ENCODE measurements at places on chromosomes 5 and 9. TPM values are rescaled to one million over a fixed set of nuclear protein-coding genes. Genes with fewer than 3 reads are reported as not detected.

DNA sequence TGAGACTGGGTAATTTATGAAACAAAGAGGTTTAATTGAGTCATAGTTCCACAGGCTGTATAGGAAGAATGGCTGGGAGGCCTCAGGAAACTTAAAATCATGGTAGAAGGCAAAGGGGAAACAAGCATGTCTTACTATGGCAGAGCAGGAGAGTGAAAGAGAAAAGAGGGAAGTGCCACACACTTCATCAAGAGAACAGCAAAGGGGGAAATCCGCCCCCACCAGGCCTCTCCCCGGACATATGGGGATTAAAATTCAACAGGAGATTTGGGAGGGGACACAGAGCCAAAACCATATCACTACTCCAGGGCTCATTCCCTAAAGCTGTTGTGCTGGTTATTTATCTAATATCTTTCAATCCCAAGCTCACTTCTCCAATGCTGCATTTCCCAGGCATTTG is 50.2 kb upstream of the NR3C1 start:
- DNase-seq = no peak

NTNG2 gene
- not detected for total RNA-seq

SLC25A48 gene
- not detected for total RNA-seq

IQGAP2 gene
- not detected for total RNA-seq

EIF4EBP3 gene
- total RNA-seq = not detected

GRCh38 chr5:138276402-138277054 is 2.1 kb upstream of the GFRA3 start:
- DNase-seq = no peak

DNA sequence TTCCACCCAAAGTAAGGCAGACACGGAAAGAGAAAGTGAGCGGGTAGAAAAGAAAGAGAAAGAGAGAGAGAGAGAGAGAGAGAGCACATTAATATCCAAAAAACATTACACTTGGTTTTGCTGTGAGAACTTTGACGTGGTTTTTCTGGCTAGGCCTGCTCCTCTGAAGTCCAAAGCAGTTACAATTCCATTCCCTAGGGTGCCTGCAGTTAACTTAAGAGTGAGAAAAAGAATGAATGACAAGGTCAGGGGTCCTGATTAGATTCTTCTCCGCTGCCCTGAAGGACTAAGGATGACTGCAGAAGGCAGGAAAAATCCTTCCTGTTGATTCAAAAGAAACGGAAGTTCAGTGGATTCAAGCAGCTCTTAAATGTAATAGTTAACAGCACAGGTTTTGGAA is 589.8 kb downstream of the PRELID2 start:
- no peak for DNase-seq

DNA sequence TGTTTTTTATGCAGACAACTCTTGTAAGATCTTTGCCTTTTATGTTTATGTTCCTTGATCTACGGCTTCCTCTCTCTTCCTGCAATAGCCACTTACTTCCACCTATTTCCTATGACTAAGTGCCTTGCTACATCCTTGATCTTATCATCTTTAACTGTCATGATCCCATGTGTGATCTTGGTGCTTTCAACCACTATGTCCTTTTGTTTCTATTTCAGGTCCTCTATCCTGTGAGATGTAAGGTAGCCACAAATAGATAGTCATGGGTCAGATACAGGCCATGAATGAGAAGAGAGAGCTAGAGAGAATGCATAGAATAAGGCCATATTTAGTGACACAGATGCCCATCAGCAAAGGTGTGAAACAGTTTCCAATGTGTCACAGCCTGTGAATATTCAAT is 243.6 kb upstream of the HAPLN1 start:
- no peak for DNase-seq

- DNase-seq = no peak
Observed at GRCh38 chr9:137728444-137729311, 109.9 kb downstream of the EHMT1 start.

- DNase-seq = peak; percentile 9
Observed at GRCh38 chr9:70438341-70438928, 24.0 kb upstream of the KLF9 start.

DNA sequence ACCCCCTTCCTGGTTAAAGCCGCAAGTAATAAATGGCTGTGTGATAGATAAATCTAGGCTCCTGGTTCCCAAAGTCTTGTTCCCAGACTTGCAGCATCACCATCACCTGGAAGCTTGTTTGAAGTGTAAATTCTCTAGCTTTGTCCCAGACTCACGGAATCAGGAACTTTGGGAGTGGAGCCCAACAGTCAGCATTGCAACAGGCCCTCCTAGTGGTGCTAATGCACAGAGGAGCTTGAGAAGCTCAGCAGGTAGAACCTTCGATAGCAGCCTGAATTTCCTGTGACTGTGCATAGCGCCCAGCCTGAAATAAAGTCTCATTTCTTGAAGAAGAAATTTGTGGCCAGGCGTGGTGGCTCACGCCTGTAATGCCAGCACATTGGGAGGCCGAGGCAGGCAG is 30.3 kb upstream of the MELK start:
- no peak for DNase-seq

FAM200C gene
- 5.0 TPM for total RNA-seq

GPR151 gene
- not detected for total RNA-seq

- DNase-seq = no peak
Observed at GRCh38 chr5:180491496-180491895, 2.7 kb upstream of the CNOT6 start.

GRCh38 chr9:105444130-105444529 is 3.7 kb upstream of the FSD1L start:
- no peak for DNase-seq

GRCh38 chr5:148875205-148875875 is 48.9 kb downstream of the ADRB2 start:
- peak; percentile 38 for DNase-seq

DNA sequence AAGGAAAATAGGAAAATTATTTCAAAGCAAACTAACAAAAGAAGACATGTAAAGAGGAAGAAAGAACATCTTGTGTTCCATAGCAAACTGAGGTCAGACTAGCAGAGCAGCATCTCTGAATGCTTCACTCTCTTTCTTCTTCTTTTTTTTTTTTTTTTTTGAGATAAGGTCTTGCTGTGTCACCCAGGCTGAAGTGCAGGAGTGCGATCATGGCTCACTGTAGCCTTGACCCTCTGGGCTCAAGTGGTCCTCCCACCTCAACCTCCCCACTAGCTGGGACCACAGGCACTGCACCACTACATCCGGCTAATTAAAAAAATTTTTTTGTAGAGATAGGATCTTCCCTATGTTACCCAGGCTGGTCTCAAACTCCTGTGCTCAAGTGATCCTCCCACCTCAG is 36.6 kb downstream of the MELK start:
- no peak for DNase-seq

PCDHGA9 gene
- 0.55 TPM for total RNA-seq

GRCh38 chr5:135821061-135821801 is 13.2 kb upstream of the SLC25A48 start:
- DNase-seq = no peak

- no peak for DNase-seq
Observed at GRCh38 chr5:10675177-10675700, 85.8 kb downstream of the DAP start.

DNA sequence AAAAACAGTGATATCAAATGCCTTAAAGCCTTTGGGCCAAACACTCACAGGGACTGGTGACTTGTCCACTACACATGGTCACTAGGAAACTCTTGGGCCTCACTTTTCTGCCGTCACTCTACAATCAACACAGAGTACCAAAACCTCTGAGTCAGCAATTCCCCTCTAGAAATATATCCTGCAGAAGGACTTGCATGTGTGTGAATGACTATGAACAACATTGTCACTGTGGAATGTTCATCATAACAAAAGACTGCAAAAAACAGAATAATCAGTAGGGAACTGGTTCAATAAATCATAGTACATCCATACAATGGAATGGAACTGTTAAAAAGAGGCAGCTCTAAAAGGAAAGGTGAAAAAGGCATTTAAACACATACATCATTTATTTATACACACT is 44.1 kb upstream of the SMU1 start:
- DNase-seq = no peak

- no peak for DNase-seq
Observed at GRCh38 chr5:100789694-100790093, 113.4 kb downstream of the ST8SIA4 start.

GRCh38 chr9:26574256-26574655 is 318.3 kb downstream of the CAAP1 start:
- no peak for DNase-seq

GRCh38 chr5:62691946-62692345 is 113.3 kb downstream of the LRRC70 start:
- no peak for DNase-seq

DNA sequence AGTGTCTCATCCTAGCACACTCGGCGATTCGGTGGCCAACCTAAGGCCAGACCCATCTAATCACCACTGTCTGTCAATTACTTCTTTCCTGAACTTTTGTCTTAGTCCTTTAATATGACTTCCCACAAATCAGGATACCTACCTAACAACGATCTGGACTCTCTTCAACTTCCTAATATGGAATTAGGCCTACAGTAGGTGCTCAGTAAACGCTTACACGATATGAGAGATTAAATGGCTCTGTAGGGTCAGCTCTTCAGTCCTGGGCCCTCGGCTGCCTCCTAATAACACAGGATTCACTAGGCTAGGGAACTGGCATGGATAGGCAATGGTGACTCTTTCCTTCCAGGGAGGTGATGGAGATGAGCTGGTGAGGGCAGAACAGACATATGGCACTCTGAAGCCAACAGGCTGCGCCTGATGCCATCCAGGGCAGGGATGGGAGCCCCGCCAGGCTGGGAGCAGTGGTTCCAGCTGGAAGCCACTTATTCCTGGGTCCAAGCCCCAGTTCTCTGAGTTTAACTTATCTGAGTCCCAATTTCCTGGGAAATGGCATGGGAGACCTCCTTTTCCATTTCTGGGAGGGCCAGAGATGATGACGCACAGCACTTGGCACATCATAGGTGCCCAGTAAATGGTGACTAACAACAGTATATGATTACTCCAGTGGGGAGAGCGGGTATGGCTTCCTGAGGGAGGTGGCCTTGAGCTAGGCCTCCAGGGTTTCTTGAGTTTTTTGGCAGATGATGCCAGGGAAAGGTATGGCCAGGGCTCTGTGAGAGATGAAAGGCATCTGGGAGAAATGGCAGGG is 7.3 kb downstream of the PDGFRB start:
- no peak for DNase-seq

GRCh38 chr5:82320966-82321365 is 42.8 kb upstream of the RPS23 start:
- DNase-seq = no peak

DNA sequence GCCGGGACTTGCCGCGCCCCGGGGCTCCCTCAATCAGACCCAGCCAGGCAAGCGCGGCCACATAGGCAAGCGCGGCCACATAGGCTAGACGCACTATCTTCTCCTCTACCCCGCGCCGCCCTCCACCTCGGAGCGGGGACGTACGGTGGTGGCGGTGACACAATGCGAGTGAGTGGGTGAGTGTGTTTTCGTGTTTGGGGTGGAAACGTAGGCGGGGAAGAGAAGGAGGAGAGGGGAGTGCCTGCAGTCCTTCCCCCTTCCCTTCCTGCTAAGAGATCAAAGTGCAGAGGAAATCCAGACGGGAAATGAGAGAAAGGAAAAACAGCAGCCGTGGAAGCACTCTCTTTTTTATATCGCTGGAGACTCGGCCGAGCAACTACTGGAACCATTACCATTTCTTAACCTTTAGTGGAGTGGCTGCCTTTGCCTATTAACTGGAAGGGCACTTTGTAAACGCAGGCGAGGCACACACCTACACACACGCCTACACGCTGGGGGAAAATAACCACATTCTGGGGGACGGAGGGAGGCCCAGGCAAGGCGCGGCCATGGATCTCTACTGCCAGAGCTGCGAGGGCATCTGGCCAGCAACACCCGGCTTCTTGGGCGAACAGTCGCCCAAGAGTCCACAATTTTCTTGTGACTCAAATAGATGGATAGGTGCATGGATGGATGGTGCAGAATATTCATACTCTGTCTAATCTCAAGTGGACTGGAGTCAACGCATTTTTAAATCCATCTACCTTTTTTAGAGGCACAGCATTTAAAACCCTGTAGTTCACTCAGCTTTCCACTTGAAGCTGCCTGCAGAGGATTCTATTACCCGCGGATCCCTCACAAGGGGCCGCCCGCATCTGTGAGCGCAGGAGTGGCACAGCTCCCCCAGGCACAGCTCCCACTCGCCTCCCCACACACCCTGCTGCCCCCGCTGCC is 2.1 kb downstream of the EDIL3 start:
- DNase-seq = peak; percentile 81

SLC44A1 gene
- total RNA-seq = 39.1 TPM

DNA sequence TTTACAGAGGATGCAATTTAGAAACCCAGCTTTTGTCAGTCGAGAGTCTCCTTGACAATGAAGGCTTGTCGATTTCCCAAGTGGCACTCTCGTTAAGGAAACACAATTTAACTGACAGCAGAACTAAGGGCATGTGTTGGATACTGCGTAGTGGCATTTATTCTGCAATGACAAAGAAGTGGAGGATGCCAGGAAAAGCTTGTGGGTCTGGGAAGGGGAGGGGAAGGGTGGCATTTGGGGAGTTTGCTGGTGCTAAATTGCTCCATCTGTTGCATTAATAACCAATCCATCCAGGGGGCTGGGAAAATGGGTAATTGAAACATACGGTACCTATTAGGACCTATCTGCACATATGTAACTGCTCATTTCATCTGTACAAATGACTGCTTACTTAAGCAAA is 190.6 kb downstream of the NSG2 start:
- DNase-seq = no peak

GRCh38 chr9:16031971-16032370 is 479.1 kb downstream of the CCDC171 start:
- DNase-seq = no peak

TUSC1 gene
- total RNA-seq = not detected

MCTP1 gene
- total RNA-seq = 15.9 TPM

- DNase-seq = no peak
Observed at GRCh38 chr5:142486581-142486980, 161.8 kb upstream of the SPRY4 start.

SLC36A3 gene
- total RNA-seq = not detected

SLCO4C1 gene
- not detected for total RNA-seq

DNA sequence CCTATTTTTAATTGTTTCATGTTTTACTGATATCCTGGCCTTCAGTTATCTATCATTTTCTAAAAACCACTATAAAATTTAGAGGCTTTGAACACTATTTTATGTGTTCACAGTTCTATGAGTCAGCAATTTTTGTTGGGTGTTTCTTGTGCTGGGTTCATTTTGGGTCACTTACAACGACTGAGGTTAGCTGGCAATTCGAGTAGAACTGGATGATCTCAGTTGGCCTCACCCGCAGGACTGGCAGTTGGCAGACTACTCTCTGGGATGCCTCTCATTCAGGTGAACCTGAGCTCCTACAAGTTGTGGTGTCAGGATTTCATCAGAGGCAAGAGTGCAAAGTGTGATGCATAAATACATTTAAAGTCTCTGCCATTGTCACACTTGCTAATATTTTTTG is 151.0 kb upstream of the PAPPA start:
- DNase-seq = no peak

SELENOP gene
- not detected for total RNA-seq

- no peak for DNase-seq
Observed at GRCh38 chr5:95835682-95836385, 13.3 kb upstream of the GLRX start.

GRCh38 chr9:133225171-133226011 is 16.3 kb upstream of the OBP2B start:
- DNase-seq = peak; percentile 34

EFNA5 gene
- total RNA-seq = 0.22 TPM

GRCh38 chr5:129563585-129563984 is 103.5 kb downstream of the ADAMTS19 start:
- DNase-seq = no peak

GRCh38 chr9:70590315-70590677 is 175.8 kb upstream of the KLF9 start:
- DNase-seq = no peak

ODF2 gene
- total RNA-seq = 56.9 TPM
